ENCODE measurements at places on chromosomes 3 and 15. TPM values are rescaled to one million over a fixed set of nuclear protein-coding genes. Genes with fewer than 3 reads are reported as not detected.

DNA sequence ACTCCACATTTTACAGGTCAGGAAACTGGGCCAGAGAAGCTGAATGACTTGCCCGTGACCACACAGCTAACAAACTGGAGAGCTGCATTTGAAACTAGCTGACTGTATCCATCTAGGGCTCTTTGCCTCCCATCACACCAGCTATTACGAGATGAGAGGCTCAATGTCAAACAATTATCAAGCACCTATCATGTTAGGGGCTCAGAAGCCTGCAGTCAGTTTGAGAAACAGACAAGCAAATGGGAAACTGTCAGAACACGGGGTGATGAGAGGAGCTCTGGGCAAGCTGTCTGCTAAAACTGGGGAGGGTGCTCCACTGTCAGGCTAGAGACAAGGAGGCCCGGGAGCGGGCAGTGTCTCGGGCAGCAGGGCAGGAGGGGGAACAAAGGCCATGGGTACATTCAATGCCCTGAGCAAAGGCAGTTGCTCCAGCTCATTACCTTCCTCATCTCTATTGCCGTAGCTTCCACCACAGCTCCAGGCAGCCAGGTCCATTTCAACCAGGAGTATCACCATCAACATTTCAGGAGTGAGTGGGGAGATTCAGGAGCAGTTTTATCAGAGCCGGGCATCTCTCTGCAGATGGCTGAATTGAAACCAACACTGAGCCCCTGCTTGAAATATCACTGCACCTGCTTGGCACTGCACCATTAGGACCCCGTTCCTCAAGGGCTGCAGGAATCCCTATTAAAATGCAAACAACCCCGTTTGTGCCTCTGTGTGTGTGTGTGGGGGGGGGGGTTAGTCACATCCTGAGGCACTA, 122.6 kb downstream of the RAB11A start:
- ATAC-seq, result no peak

DNA sequence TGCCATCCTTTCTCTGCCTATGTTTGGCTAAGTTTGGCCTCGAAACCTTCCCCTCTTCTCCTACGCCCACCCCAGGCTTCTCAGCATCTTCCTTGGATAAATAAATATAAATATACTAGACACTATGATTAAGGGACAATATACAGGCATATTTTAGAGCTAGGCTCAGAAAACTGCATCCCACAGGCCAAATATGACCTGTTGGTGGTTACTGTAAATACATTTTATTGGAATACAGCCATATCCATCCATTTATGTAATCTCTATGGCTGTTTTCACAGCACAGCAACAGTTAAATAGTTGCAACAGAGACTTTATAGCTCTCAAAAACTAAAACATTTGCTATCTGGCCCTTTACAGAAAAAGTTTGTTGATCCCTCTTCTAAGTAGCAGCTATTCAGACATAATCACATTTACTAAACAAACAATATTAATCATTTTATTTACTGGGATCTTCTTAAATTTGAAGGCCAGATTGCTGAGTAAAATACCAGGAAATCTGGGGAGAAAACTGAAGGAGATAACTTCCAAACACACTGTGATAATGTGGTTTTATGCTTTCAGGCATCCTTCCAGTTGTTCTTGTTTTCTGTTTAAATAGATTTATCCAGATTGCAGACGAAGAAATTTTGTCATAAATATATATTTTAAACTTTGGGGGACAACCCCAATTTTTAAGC, 269.7 kb upstream of the THRB start:
- ATAC-seq, result no peak

GRCh38 chr3:23966328-23966727, 21.2 kb downstream of the NR1D2 start:
- ATAC-seq, result no peak

NPAP1 gene
- not detected for total RNA-seq

KBTBD13 gene
- not detected for total RNA-seq

GABRB3 gene
- total RNA-seq, result 4.2 TPM

ANKRD34C gene
- total RNA-seq, result not detected
